ENCODE measurements at places on chromosomes 12 and 14. TPM values are rescaled to one million over a fixed set of nuclear protein-coding genes. Genes with fewer than 3 reads are reported as not detected.

The FRS2 gene
- total RNA-seq, result 21.1 TPM

The OR11H6 gene
- total RNA-seq, result not detected

The ASIC1 gene
- total RNA-seq, result 0.76 TPM

The POTEM gene
- total RNA-seq, result not detected

The ARHGEF40 gene
- total RNA-seq, result 8.7 TPM

The CLEC9A gene
- not detected for total RNA-seq

The B4GALNT1 gene
- not detected for total RNA-seq

The NTS gene
- under 0.01 TPM for total RNA-seq

The GPR162 gene
- 9.4 TPM for total RNA-seq

The GPRC5D gene
- total RNA-seq, result not detected

The LTBR gene
- total RNA-seq, result 32.7 TPM

Measured in epithelial cell of umbilical artery (primary cell).